ENCODE measurements at places on chromosomes 13 and 19. TPM values are rescaled to one million over a fixed set of nuclear protein-coding genes. Genes with fewer than 3 reads are reported as not detected.

The WTIP gene
- 28.7 TPM for total RNA-seq

The CATSPERD gene
- total RNA-seq, result not detected

The ZNF829 gene
- total RNA-seq, result 3.0 TPM

The UHRF1 gene
- total RNA-seq, result 5.7 TPM

The ZNF8 gene
- total RNA-seq, result 6.6 TPM

The MCF2L gene
- 0.09 TPM for total RNA-seq

The INSL3 gene
- total RNA-seq, result not detected

The MEIS3 gene
- total RNA-seq, result 56.1 TPM

The SRRM5 gene
- total RNA-seq, result 0.17 TPM

The ZNF793 gene
- total RNA-seq, result 1.5 TPM

The SIAH3 gene
- total RNA-seq, result not detected
